Endothelial cell of umbilical vein (primary cell): ENCODE measurements at places on chromosomes 5 and 9. TPM values are rescaled to one million over a fixed set of nuclear protein-coding genes. Genes with fewer than 3 reads are reported as not detected.

DDX4 gene
- not detected in 2 replicates for total RNA-seq

MLANA gene
- not detected in 2 replicates for total RNA-seq

KLHL9 gene
- 23.5 and 23.6 TPM in 2 replicates for total RNA-seq

FAT2 gene
- not detected in 2 replicates for total RNA-seq

ZCCHC9 gene
- 22.2 and 23.9 TPM in 2 replicates for total RNA-seq

FREM1 gene
- total RNA-seq, result 0.14 and 0.29 TPM in 2 replicates

C5orf58 gene
- total RNA-seq, result not detected in 2 replicates

CRB2 gene
- total RNA-seq, result not detected in 2 replicates

SLC24A2 gene
- not detected in 2 replicates for total RNA-seq

CARD6 gene
- 21.1 and 23.8 TPM in 2 replicates for total RNA-seq

TPPP gene
- total RNA-seq, result 0.07 and 0.09 TPM in 2 replicates

LHX2 gene
- not detected in 2 replicates for total RNA-seq

DBH gene
- total RNA-seq, result not detected in 2 replicates

IFNA13 gene
- not detected in 2 replicates for total RNA-seq

C9orf50 gene
- not detected in 2 replicates for total RNA-seq

ENC1 gene
- 42.2 and 53.6 TPM in 2 replicates for total RNA-seq

ANGPTL2 gene
- total RNA-seq, result 21.8 and 24.5 TPM in 2 replicates

ANKRD34B gene
- not detected in 2 replicates for total RNA-seq

PCDHGB3 gene
- 1.7 and 2.0 TPM in 2 replicates for total RNA-seq

EGR1 gene
- total RNA-seq, result 5.5 and 12.7 TPM in 2 replicates

TICAM2 gene
- total RNA-seq, result 3.2 and 3.5 TPM in 2 replicates

HTR1A gene
- not detected in 2 replicates for total RNA-seq

TMOD1 gene
- total RNA-seq, result 0.74 and 1.4 TPM in 2 replicates

CACFD1 gene
- 9.7 and 9.8 TPM in 2 replicates for total RNA-seq

RNF183 gene
- total RNA-seq, result not detected in 2 replicates

FCN2 gene
- total RNA-seq, result not detected in 2 replicates

LCN1 gene
- not detected in 2 replicates for total RNA-seq

GALT gene
- 30.0 and 36.6 TPM in 2 replicates for total RNA-seq

DRD1 gene
- not detected in 2 replicates for total RNA-seq
